ENCODE measurements at places on chromosomes 2 and 18. TPM values are rescaled to one million over a fixed set of nuclear protein-coding genes. Genes with fewer than 3 reads are reported as not detected.

GRCh38 chr2:196381464-196381863 lies 210.1 kb upstream of the STK17B start:
- no peak for DNase-seq

DNA sequence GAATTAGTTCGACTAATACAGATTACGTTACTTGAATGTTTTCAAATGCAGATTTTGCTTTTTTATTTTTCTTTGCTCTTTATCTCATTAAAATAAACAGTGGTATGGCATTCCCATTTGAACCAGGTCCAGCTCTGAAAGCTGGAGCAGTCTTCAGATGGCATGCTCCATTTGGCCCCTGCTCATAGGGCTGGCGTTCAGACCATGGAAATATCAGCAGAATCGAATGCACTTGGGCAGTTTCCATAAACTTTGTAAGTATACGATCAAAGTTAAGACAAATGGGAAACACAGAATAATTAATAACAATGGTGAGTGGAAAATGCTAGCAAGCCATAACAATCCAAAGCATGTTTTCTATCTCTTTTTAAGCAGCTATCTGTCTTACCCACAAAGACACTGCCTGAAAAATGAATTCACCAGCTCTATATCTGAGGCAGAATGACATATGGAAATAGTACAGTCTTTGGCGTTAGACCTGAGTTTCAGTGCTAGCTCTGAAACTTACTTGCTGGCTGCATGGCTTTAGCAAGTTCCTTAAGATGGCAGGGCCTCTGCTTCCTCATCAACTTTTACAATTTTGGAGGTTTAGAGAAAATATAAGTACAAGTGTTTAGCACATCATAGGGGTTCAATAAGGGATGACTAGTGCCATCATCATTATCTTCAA lies 131.6 kb downstream of the BCL2 start:
- no peak for DNase-seq

DNA sequence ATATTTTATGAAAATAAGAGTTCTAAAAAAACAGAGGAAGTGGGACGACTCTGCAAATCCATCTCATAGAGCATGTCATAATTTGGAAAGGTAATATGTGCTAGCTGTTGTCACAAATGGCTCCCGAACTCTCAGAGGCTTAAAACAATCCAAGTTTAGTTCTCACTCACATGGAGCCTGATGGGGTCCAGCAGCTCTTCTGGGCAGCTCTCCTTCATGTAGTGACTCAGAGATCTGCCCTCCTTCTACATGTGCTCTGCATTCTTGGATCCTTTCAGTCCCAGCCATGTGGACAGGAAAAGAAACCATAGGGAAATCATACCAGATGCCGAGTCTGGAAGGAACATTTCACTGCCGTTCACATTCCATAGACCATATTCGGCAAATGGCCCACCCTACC lies 180.1 kb upstream of the APCDD1 start:
- no peak for DNase-seq

The RAD51AP2 gene
- under 0.01 TPM for total RNA-seq
